Activated T-helper 17 cell treated with anti-CD3 and anti-CD28 coated beads, Interleukin-2, amount 50 U/mL, for 72 hours (primary cell): ENCODE measurements at places on chromosomes 3 and 15.

DNA sequence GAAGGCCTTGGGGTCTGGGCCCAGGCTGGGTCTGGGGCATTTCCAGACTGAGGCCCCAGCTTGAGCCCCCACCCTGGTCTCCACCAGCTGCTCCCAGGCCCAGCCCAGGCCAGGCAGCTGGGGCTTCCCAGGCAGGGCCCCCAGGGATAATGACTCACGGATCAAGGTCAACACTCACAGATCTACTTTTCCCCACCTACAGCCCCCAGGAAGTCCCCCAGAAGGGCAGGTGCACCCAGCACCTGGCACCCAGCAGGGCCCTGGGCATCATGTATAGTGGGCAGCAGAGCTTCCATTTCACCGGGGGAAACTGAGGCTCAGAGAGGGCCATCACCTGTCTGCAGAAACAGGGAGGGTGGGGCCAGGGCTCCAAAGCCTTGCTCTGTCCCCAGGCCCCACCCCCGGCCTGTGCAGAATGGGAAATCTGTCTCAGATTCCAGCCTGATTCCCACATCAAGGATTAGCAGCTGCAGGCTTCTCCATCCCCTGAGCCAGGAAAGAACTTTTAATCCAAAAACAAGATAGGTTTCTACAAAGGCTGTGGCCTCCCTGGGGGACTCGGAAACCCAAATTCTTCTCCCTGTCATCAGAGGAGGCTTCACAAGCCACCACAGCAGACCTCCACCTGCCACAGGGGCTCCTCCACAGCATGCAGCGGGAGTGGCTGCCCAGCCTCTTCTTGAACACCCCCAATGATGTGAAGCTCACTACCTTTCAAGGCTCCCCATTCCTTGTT is 49.8 kb downstream of the IQSEC1 start:
- ATAC-seq: no peak
- H3K4me1 ChIP-seq: peaks cover 6% of the 10 kb centered on the region
- no peaks in the 10 kb centered on the region for H3K27me3 ChIP-seq

DNA sequence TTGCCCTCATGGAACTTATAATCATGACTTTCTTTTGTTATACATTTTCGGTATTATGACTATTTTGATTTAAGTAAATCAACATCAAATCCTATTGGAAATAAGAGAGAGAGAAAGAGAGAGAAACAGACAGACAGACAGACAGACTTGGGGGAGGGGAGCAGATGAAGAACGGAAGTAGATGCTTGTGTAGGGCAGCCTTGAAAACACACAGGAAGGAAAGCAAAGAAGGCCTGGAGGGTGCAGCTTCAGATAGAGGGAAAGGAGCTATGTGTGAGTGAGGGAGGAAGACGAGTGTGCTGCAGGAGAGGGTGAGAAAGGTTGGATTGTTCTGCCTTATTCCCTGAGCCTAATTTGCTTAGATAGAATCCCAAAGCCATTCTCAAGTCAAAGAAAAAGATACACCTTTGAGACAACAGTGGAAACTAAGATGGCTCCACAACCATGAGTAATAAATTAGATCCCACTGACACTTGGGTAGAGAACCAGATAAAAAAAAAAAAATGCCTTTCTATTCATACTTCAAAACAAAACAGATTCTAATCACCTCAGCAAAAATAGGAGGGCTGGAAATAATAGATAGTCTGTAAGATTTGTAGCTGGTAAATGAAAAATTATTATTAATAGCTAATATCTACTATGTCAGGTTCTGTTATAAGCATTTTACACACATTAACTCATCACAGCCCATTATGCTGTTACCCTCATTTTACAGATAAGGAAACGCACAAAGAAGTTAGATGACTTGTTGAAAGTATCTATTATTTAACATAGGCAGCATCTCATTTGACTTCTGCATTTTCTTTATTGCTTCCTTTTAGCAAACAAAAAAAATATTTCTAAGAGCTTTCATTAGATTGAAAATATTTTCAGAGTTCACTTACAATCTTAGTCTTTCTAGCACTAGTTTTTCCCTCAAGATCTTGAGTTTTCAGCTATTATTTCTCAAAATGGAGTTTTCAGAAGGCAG is 214.1 kb downstream of the TNIK start:
- H3K4me1 ChIP-seq: peaks cover 13% of the 10 kb centered on the region
- H3K27ac ChIP-seq: no peak overlapping the region
- H3K27me3 ChIP-seq: no peaks in the 10 kb centered on the region
- no peaks in the 10 kb centered on the region for H3K36me3 ChIP-seq

DNA sequence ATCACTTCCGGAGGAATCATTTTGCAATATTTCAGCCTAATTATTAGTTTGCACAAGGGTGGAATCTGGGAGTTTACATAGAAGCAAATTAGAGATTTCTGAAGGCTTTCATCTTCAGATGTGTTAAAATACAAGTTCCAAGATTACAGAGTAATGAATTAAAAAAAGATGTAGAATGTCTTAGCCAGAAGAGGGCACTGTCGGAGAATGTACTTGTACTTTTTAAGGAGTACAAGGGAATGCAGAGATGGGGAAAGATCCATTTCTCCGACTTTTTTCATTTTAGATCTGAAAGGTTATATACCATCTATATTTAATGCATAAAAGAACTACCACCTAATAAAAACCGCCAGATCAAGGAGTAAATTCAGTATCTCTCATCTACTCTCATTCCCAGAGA is 43.1 kb upstream of the WDR5B start:
- no peak overlapping the region for H3K4me3 ChIP-seq
- H3K36me3 ChIP-seq: peaks cover 94% of the 10 kb centered on the region
- H3K27ac ChIP-seq: peak overlapping the region; percentile 56
- ATAC-seq: no peak
- H3K4me1 ChIP-seq: peaks cover 4% of the 10 kb centered on the region

- H3K36me3 ChIP-seq: peaks cover 12% of the 10 kb centered on the region
- peak; percentile 42 for ATAC-seq
- H3K27ac ChIP-seq: peak overlapping the region; percentile 56
- peak overlapping the region; percentile 82 for H3K4me3 ChIP-seq
- H3K27me3 ChIP-seq: peaks cover 3% of the 10 kb centered on the region
Observed at GRCh38 chr3:155805204-155805801, 775 bp downstream of the C3orf33 start.

GRCh38 chr15:27422997-27423396 is 452.0 kb downstream of the GABRG3 start:
- H3K27ac ChIP-seq: no peak overlapping the region
- no peaks in the 10 kb centered on the region for H3K36me3 ChIP-seq
- H3K27me3 ChIP-seq: no peaks in the 10 kb centered on the region
- no peaks in the 10 kb centered on the region for H3K4me1 ChIP-seq
- no peak overlapping the region for H3K4me3 ChIP-seq
- ATAC-seq: no peak

DNA sequence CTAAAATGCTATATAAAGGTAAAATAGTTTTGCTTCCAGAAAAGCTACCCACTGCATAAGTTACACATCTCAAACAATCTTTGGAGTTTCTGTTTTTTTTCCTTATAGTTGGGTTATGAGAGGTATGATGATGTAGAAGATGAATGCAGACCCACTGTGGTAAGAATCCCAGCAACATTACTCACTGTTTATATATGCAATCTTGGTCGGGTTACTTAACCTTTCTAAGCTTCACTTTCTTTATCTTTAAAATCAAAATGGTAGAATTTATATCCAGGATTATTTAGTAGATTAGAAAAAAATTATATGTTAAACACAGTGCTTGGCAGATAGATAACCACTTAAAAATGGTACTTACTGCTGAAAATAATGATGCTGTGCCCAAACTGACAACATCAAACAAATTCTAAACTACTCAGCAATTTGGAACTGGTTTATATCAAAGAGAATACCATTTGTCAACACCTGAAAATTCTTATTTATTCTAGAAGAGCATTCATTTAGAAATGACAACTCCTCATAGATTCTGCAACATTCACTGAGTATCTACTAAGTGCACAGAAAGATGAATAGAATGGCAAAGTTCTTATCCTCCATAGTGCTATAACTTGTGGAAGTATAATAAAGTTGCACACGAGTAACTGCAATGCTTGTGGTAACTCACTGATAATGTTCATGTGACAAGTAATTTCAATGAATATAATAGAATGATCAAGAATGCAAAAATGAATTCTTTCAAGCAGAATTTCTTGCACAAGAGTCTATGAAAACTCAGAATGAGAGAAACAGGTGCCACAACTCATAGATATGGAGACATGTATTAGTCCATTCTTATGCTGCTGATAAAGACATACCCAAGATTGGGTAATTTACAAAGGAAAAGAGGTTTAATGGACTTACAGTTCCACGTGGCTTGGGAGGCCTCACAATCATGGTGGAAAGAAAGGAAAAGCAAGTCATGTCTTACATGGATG is 129.0 kb upstream of the SLC7A14 start:
- H3K4me3 ChIP-seq: no peak overlapping the region
- ATAC-seq: no peak
- peaks cover 45% of the 10 kb centered on the region for H3K27me3 ChIP-seq
- H3K4me1 ChIP-seq: no peaks in the 10 kb centered on the region

DNA sequence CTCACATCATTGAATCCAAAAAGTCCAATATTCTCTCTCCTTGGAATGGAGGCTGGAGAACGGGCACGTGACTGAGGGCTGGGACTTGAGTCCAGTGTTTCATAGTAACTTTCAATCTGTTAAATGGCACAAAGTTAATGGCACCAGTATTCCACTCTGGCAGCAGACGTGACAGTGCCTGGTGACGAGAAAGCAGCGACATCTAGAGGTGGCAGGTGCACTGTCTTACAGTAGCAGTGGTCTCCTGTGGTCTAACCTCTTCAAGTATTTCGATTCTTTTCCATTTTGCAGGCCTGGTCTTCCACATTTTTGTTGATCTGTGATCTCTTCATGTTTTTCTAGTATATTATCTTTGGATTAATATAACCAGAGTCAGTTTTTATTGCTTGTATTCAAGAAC is 107.1 kb downstream of the OXSM start:
- no peak overlapping the region for H3K27ac ChIP-seq
- H3K4me1 ChIP-seq: peaks cover 5% of the 10 kb centered on the region
- H3K36me3 ChIP-seq: no peaks in the 10 kb centered on the region
- H3K27me3 ChIP-seq: no peaks in the 10 kb centered on the region
- no peak overlapping the region for H3K4me3 ChIP-seq

DNA sequence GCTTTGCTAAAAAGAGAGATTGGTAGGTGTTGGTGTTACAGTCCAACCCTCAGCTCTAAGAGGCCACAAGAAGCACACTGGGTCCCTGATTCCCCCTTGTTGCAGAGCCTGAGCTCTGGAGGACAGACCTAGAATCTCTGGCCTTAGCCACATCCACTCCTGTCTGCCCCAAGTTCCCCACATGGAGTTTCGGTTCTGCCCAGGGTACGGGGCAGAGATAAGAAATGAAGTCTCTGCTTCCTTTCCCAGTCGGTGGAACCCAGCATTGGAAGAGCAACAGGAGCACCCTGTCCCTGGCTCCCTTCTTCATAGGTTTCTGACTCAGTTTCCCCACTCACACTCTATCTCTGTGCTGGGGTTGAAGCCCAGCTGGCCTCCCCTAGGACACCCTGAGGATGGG is 13.2 kb downstream of the PRR23E start:
- no peak overlapping the region for H3K27ac ChIP-seq
- peaks cover 16% of the 10 kb centered on the region for H3K27me3 ChIP-seq
- H3K4me3 ChIP-seq: no peak overlapping the region
- H3K4me1 ChIP-seq: no peaks in the 10 kb centered on the region
- H3K36me3 ChIP-seq: no peaks in the 10 kb centered on the region

- H3K4me1 ChIP-seq: no peaks in the 10 kb centered on the region
- H3K4me3 ChIP-seq: no peak overlapping the region
- H3K27ac ChIP-seq: no peak overlapping the region
- H3K27me3 ChIP-seq: no peaks in the 10 kb centered on the region
Observed at GRCh38 chr15:90326441-90326840, 25.6 kb upstream of the ZNF774 start.

GRCh38 chr3:3117651-3118050 is 7.5 kb upstream of the IL5RA start:
- H3K4me1 ChIP-seq: peaks cover 5% of the 10 kb centered on the region
- no peak overlapping the region for H3K27ac ChIP-seq
- no peak overlapping the region for H3K4me3 ChIP-seq
- H3K27me3 ChIP-seq: peaks cover 3% of the 10 kb centered on the region

GRCh38 chr15:69807721-69808120 is 290.0 kb downstream of the TLE3 start:
- H3K4me3 ChIP-seq: no peak overlapping the region
- ATAC-seq: peak; percentile 63
- H3K27me3 ChIP-seq: peaks cover 4% of the 10 kb centered on the region
- no peaks in the 10 kb centered on the region for H3K36me3 ChIP-seq

DNA sequence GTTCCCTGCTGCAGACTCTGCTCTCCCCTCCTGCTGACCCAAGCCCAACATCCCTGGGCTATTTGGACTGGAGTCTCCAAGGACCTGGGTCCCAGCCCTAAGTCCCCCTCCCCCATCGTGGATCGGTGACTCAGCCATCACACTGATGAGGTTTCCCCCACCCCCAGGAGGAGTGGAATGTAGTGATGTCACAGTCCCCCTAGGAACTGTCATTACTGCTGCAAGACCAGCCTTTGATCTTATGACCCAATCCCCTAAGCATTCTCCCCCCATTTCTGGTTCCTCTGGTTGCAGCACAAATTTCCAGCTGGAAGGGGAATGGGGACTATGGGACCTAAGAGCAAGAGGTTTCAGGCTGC is 63.4 kb upstream of the CSPG4 start:
- H3K27ac ChIP-seq: peak overlapping the region; percentile 68
- H3K4me3 ChIP-seq: no peak overlapping the region
- no peak for ATAC-seq
- H3K27me3 ChIP-seq: no peaks in the 10 kb centered on the region
